Caudate nucleus (tissue), 63 donors: ENCODE measurements at places on chromosomes 6 and 20.

GRCh38 chr20:54056762-54057639, 13.4 kb downstream of the BCAS1 start:
- no peak for DNase-seq

GRCh38 chr6:11772109-11772825, 6.3 kb downstream of the ADTRP start:
- DNase-seq: no peak

DNA sequence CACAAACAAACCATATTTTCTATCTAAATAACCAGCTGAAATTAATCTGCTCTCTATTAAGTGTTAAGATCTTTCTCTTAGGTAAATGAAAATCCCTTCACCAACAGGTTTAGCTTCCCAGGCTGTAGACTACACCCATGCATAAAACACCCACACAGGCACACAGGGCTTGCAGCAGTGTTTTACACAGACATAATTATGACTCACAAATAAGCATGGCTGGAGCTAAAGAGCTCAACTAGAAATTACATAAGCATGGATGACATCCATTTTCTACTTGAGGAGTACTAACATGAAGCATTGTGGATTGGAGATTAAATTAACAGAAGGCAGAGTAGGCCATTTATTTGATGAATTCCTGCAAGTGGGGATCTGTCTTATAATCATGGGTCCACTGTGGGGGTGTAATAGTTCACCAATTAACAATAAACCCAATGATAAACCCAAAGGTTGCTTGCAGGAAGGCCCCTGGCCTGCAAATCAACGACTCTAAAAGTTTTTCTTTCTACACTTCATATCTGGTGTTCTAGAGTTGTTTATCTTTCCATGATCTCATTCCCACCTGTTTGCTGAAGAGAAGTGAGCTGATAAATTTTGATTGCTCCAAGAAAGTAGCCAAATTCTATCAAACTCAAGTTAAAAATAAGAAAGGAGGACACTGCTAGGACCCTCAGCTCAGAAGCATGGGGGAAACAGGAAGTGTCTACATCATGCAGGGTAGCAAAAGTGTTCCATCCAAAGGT, 33.8 kb upstream of the E2F3 start:
- no peak for DNase-seq

GRCh38 chr6:87700397-87701343, 1.4 kb downstream of the AKIRIN2 start:
- no peak for DNase-seq

- DNase-seq: no peak
Observed at GRCh38 chr6:126761854-126762253, 356.6 kb upstream of the RSPO3 start.

DNA sequence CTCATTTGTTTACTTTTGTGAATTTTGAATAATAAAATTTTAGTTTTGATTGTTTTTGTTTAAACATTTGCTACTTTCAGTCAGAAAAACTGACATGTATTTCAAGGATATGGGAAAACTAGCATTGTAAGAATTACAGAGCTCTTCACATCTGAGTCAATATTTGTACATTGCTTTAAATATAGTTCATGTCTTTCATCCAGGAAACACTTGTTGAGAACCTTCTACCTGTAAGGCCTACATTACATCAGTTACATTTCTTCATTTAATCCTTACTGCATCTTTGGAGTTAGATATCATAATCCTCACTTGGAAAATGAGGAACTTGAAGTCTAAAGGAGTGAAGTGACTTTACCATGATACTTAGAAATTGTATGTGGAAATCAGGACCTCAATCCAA, 242.9 kb downstream of the KCNQ5 start:
- no peak for DNase-seq

- no peak for DNase-seq
Observed at GRCh38 chr20:56187534-56188165, 60.9 kb upstream of the MC3R start.

DNA sequence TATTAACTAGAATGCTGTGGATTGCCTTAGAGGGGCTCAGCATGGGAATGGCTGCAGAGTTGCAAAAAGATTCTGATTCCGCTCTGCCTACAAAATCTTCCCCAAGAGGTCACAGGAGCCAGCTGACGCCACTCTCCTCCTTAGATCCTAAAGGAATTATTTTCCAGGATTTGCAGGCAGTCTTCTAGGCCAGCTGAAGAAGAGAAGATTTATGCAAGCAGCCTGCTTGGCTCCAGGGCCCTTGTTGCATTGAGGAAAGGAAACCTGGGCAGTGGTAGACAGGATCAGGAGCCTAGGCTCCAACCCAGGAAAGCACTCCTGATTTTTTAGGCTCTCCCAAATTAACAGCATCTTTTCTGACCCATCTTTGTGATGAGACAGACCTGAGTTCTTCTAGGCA, 245.8 kb downstream of the PKHD1 start:
- no peak for DNase-seq

- no peak for DNase-seq
Observed at GRCh38 chr6:47057830-47058540, 15.9 kb upstream of the ADGRF1 start.

GRCh38 chr6:124002377-124003081, 198.9 kb downstream of the NKAIN2 start:
- DNase-seq: peak; percentile 7

GRCh38 chr20:14824996-14825395, 487.6 kb upstream of the FLRT3 start:
- no peak for DNase-seq

- DNase-seq: no peak
Observed at GRCh38 chr6:9732056-9732455, 682.8 kb downstream of the TFAP2A start.

- DNase-seq: no peak
Observed at GRCh38 chr20:2914160-2914559, 40.9 kb downstream of the PTPRA start.

GRCh38 chr6:166464068-166465002, 81.6 kb upstream of the MPC1 start:
- no peak for DNase-seq

- DNase-seq: no peak
Observed at GRCh38 chr6:52642368-52642767, 28.5 kb upstream of the TMEM14A start.

- no peak for DNase-seq
Observed at GRCh38 chr20:3653921-3654320, 9.3 kb downstream of the GFRA4 start.

- DNase-seq: no peak
Observed at GRCh38 chr6:166364456-166364855, 18.3 kb downstream of the MPC1 start.

GRCh38 chr6:34834789-34835518, 43.1 kb downstream of the BLTP3A start:
- DNase-seq: no peak

DNA sequence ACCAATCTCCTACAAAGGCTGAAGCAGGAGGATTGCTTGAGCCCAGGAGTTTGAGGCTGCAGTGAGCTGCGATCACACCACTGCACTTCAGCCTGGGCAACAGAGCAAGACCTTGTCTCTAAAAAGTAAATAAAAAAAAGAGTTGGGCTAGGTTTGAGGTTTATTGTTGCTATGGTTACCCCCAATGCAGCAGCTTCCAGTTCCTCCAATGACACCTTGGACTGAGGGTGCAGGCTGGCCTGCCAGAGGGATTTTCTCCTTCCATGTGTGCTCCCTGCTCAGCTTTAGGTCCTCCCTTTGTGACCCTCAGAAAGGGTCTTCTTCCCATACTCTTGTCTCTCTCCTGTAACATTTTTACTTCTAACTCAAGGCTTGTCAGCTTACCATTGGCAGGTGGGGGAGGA, 10.6 kb upstream of the TBC1D20 start:
- no peak for DNase-seq

GRCh38 chr20:3550837-3551236, 80.0 kb downstream of the ATRN start:
- no peak for DNase-seq

DNA sequence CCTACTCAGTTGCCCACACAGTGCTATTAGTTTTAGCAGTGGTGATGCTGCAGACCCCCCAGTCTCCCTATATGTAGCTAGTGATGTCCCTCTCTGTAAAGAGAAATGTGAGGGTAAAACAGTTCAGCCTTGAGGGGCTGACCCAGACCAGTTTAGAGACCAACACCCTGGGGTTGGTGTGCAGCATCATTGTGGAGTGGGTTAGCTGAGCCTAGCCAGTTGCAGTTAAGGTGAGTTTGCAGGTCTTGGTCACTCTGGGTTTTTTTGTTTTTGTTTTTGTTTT, 401 bp upstream of the B3GALT4 start:
- DNase-seq: no peak

DNA sequence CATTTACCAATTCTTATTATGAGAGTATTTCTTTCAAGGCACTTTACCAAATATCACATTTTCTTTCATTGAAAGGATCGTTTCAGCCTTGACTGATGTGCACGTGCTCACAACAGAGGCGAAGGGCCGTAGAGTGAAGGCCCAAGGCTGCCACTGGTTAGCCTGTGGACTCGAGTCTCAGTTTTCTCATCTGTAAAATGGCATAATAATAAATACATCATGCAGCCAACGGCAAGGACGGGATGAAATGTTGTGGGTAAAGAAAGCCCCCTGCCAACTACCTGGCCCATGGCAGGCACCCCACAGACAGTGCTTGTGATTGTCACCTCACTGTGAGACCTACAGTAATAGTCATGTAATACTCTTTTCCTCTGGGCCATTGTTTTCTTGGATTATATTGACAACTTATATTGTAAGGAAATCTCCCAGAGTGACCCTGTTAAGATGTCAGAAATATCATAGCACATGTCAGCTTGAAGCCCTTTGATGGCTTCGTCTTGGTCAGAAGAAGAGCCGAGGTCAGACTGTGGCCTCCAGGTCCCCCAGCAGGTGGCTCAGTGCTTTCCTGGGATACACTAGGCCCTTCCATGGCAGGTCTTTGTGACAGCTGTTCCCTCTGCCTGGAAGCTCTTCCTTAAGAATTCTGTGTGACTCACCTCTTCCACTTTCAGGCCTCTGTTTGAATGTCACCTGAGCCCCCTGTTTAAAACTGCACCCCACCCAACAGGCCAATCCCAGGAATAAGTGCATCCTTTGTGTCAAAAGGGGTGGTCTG, 36.3 kb downstream of the FAM50B start:
- no peak for DNase-seq

DNA sequence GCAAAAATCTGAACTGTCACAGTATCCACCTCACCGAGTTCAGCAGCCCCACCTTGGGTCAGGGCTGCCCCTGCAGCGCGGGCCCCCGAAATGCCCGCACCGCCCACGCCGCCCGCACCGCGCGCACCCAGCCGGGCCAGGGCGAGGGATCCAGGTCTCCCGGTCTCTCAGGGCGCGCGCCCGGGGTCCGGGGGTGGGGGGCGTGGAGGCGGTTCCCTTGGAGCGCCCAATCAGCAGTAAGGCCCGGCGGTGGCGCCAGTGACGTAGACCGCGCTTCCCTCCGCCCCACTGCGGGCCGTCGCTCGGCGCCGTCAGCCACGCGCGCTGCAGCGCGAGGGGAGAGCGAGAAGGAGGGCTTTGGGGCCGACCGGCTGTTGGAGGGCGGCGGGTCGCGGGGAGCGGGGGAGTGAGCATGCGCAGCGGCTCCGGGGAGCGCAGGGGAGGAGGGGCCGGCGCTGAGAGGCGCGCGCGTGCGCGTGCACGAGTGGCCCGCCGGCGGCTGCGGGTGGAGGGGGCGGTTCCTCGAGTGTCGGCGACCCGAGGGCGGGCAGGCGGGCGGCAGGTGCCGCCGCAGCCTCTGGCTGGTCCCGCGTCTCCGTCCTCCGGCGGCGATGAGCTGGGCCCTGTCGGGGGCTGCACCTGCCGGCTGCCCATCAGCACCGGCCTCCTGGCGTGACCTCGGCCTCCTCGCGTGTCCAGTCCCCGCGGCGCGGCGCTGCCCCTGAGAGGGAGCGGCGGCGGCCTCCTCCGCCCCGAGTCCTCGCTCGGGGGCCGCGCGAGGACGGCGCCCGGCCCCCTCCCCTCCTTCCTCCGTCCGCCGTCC, at the start of gene TMEM170B:
TMEM170B (plus strand) TSS at position 521 of the 823 bp plus-strand sequence. CDS start 529 bp downstream, outside the sequence.
- DNase-seq: peak; percentile 93

GRCh38 chr6:2626401-2626800, 124.3 kb downstream of the MYLK4 start:
- DNase-seq: no peak

- DNase-seq: no peak
Observed at GRCh38 chr6:104698979-104699378, 160.7 kb downstream of the HACE1 start.

GRCh38 chr20:3279761-3280160, 40.8 kb upstream of the SLC4A11 start:
- DNase-seq: no peak

DNA sequence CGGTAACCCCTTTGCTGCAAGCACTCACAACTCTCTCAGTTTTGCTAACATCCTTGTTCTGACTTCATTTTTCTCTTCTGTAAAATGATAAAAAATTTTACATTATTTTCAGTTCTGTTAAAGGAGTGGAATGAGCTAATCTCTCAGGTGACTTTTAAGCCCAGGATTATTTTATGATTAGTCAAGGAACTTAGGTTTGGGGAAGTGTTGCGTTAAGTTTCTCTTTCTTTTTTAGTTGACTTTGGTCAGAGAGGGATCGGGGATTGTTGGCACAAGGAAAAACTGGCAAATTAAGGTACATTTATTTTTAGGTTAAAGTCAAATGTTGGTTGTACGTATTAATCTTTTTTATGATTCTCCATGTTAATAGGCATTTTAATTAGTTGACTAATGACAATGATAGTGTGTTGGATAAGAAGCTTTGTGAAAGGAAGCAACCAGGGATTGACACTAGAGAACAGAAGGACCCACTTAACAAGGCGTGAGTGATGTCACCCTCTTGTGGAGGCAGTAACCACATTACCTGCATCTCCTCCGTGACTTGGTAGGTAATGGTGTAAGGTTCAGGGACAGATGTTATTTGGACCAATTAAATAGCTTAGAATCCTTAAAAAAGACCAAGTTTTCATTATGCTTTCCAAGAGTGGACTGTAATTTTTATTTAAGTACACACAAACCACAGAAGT, 31.6 kb downstream of the CD83 start:
- DNase-seq: no peak

DNA sequence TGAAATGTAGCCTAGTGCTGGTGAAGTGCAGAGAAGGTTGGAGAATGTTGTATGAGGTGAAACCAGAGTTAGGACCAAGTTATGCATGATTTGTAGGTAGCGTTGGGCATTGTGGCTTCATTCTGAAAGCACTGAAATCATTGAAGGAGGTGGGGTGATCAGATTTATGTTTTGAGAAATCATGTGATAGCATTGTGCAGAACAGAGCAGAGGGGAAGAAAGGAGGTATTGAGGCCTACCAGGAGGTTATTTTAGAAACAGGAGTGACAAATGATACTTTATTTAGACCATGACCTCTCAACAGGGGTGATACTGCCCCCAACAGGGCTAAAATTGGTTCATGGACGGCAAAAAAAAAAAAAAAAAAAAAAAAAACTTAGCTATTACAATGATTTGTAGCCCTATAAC, 15.6 kb upstream of the HMGN3 start:
- DNase-seq: no peak

GRCh38 chr6:25387911-25388310, 108.7 kb downstream of the CARMIL1 start:
- DNase-seq: no peak

- no peak for DNase-seq
Observed at GRCh38 chr20:13856354-13856753, 71.5 kb downstream of the NDUFAF5 start.

DNA sequence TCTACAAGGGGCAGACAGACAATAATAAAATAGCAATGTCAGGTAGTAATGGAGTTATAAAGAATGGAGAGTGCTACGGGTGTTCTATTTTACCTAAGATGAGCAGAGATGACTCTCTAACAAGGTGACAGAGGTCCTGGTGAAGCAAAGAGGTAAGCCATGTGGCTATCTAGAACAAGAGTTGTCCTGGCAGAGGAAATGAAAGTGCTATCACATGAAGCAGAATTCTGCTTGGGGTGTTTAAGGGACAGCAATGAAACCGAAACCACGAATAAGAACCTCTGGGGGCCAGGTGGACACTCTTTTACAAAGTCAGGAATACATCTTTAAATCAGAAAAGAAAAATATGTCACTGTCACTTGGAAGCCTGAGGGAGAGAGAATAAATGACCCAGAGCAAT, 37.9 kb upstream of the IRAK1BP1 start:
- no peak for DNase-seq
